ENCODE measurements at places on chromosomes 2 and 18.
A peak's percentile ranks its signal among the peaks of the same experiment; 100 is the strongest.

- no peak for DNase-seq
Observed at GRCh38 chr2:168796583-168797285, 5.7 kb upstream of the NOSTRIN start.

- DNase-seq = no peak
Observed at GRCh38 chr2:142580691-142581090, 296.8 kb upstream of the KYNU start.

- DNase-seq = no peak
Observed at GRCh38 chr2:20418519-20418918, 28.4 kb upstream of the RHOB start.

GRCh38 chr18:59708988-59709387 is 11.8 kb upstream of the CCBE1 start:
- DNase-seq = no peak

DNA sequence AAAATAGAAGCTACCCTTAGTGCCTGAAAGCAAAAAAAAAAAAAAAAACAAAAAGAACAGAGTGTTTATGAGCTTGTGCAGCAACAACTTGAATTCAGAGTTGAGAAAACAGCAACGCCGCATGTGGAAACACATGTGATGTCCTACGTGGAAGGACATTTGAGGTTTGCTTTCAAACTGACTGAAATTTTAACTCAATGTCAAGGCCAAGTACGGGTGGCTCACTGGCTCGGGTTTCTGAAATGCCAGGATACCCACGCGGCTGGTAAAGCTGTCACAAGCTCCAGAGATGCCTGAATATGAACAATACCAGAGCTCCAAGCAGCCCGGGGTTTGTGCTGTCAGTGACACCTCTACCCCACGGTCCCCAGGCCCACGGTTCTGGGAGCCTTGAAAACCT is 72.2 kb upstream of the THOC1 start:
- no peak for DNase-seq

GRCh38 chr2:181370126-181370525 is 87.1 kb upstream of the ITGA4 start:
- DNase-seq = no peak

DNA sequence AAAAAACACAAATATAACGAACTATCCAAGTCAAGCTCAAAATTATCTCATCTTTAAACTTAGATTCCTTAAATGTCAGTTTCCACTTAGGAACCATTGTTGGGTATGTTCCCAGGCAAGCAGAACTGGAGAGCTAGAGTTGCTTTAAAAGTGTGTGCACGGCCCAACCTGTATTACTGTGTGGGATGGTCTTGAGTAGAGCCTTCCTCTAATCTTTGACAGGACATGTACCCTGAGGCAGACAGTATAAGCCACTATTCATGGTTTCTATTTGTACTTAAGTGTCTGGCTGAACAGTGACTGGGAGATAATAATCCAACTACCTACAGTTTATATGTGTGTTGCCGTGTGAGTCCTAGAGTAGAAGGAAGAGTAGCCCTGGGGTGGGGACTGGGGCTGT is 239.7 kb downstream of the GPD2 start:
- DNase-seq = no peak

DNA sequence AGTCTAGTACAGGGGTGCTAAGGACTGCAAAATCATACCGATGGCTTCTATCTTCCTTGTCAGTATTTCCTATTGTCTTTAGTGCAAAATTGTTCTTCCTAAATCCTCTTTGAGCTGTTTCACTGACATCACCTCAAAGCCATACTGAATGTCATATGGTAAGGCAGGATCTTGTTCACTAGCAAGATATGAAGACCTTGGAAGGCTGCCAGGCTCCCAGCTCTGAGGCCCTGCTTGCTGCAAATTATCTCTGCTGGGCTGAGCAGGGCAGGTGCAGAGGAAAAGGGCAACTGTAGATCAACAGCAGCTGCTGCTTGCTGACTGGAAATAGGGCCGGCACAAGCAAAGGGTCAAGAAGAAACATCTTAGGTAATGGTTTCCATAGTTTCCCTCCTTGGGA is 58.2 kb downstream of the PMAIP1 start:
- DNase-seq = peak; percentile 50

DNA sequence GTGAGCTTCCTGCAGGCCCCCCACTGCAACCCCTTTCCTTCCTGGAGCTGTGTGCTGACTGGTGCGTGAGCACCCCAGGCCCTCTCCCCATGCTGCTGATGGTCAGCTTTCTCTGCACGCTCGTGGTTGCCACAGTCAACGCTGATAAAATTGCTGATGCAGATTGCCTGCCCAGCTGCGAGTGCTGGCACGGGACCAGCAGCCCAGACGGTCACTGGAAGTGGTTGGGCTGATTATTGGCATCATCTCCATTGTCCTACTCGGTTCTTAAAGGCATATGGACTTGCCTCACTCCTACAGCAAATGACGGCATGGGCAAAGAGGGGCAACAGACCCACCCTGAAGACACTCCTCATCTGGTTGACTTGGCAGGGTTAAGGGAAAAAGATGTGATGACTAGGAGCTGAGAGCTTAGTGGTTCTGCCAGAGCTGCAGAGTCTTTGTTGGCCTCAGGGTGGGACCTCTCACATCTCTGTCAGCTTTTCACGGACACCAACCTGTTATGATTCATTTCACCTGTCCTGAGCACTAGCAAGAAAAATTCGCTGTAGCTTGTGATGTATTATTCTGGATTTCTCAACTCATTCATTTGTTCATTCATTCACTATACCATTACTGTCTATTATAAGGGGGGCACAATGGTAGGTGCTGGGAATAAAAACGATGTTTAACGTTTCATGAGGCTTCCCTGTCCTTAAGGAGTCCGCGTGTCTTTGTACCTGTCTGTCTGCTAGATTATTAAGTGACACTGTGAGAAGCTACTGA is 38.4 kb downstream of the PAX8 start:
- DNase-seq = peak; percentile 86

DNA sequence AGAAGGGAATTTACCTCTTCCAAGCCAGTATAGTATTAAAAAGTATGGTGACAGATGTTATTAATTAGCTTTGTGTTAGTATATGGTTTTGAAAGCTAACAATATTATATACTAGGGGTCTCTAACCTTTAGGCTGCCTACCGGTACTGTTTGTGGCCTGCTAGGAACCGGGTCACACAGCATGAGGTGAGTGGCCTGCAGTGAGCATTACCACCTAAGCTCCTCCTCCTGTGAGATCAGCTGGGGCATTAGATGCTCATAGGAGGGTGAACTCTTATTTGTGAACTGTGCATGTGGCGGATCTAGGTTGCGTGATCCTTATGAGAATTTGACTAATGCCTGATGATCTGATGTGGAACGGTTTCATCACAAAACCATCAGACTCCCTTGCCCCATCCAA is 583.4 kb upstream of the CDH2 start:
- DNase-seq = no peak

DNA sequence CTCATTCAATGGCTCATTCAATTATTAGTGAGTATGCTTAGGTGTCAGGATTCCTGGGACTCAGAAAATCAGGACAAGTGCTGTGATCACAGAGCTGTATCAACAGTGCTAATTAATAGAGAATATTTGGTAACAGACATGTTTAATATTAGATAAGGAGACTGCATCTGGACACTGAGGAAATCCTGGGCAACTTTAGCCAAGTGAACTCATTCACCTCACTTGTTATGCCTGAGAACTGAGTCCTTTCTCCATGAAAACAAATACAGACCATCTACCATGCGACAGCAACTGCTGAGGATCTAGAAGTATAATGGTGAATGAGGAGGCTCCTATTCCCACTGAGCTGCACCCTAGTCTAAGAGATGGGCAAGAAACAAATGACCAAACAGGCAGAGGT is 23.1 kb upstream of the ATP8B1 start:
- no peak for DNase-seq

DNA sequence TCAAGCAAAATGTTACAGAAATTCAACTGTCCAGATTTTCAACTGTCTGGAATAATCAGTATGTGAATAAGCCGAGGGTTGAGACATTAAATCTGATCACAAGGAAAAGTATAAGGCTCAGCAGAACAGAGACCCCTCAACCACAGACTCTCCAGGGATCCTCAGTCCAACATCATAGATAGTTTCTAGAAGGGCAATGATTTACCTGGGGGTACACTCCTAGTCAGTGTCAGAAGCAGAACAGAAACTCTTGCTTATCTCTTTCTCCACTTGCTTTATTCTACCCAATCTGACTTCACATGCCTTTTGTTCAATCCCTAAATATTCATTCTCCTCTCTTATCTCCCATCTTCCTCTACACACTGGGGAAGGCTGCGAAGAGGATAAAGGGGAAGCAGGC is 36.4 kb downstream of the ICOS start:
- DNase-seq = no peak

- no peak for DNase-seq
Observed at GRCh38 chr2:73640946-73641766, 1.1 kb downstream of the NAT8 start.

GRCh38 chr2:169867579-169867978 is 40.3 kb downstream of the UBR3 start:
- DNase-seq = no peak

DNA sequence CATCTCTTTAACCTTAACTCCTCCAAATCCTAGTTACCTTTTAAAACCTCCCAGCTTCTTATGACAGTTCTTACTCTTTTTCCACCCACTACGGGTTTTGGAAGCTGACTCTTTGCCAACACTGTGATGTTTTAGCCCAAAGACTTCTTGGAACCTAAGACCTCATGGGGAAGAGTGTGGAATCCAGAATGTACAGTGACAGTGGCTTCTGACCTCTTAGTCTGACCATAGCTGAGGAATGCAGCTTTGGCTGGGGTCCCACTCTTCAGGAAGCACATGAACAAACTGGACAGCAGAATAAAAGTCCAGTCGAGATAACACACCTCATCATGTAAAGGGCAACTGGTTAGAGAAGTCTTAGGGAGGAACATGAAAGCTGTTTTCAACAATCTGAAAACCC is 161.1 kb upstream of the PKDCC start:
- no peak for DNase-seq

DNA sequence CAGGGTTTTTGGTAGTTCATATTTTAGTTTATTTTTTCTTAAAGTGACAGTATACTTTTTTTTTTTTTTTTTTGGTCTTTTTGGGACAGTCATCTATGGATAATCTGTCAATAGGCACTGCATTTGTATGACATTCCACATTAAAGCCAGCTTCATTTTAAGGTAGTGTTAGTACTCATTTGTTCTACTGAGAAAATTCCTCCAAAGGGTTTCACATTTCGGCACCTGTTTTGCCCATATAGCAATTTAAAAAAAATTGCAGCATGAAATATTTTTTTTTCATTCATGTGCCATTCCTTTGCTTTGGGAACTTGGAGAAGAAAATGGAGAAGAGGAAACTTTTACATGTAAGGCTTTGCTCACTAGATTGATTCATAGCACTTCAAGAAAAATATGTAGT is 276.3 kb upstream of the TCF4 start:
- DNase-seq = no peak

GRCh38 chr2:86396291-86396785 is 44.8 kb upstream of the KDM3A start:
- peak; percentile 38 for DNase-seq

DNA sequence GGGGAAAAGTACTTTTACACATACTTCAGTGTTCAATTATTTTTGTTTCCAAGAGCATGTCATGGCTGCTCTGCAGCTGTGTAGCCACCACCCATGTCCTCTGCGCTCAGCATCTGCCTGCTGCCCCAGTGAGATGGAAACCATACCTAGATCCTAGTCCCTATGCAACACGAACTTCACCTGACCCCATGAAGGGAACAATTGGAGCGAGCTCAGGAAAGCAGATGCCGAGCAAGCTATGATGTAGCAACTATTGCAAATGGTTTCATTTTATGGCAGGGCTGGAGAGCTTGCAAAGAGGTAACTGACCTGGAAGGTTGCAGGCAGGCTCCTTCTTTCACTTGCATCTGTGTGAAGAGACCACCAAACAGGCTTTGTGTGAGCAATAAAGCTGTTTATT is 1.3 kb upstream of the CCDC141 start:
- DNase-seq = peak; percentile 13

DNA sequence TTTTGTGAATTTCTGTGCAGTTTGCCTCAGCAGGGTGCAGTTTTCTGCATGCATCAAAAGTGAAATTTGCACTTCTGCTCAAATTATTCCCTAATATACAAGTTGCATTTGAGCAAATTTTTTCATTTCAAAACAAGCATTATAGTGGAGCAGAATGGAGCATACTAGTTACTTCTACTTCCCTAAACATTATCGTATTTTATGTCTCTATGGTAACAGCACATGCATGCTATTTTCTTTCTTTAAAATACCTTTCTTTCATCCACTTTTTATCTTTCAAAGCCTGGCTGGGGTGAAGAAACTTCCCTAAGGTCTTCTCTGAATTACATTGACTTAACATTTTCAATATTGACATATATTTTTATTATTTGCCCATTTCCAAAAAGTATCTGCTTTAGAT is 11.2 kb downstream of the RHBDD1 start:
- DNase-seq = no peak

DNA sequence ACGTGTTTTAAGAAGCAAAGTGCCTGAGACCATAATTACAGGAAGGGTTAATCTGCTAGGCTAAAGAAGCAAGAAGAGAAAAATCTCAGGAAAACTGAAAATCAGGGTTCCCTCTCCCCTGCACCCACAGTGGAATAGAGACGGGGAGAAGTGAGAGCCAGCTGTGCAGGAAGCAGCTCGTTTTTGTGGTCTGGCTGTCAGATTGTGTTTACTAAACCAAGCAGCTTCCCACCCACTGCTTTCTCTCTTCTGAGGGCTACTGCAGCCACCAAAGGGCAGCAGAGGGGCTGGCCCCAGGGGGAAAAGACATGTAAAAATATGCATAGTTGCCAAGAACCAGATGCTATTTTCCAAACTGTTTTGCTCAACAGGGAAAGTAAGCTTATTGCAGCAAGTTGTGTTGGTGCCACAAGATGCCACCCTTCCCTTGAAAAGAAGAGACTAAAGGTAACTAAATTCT is 72.6 kb upstream of the THUMPD2 start:
- DNase-seq = peak; percentile 58
